Natural killer cell treated with Interleukin-12 subunit alpha and Interleukin-12 subunit beta and Interleukin-15 and Interleukin-18, amount 100 ng/mL, for 72 hours (primary cell): ENCODE measurements at places on chromosomes 1 and 21.

- DNase-seq: no peak
These were observed 212.4 kb downstream of the ZNF648 start for GRCh38 chr1:181849071-181849470.

DNA sequence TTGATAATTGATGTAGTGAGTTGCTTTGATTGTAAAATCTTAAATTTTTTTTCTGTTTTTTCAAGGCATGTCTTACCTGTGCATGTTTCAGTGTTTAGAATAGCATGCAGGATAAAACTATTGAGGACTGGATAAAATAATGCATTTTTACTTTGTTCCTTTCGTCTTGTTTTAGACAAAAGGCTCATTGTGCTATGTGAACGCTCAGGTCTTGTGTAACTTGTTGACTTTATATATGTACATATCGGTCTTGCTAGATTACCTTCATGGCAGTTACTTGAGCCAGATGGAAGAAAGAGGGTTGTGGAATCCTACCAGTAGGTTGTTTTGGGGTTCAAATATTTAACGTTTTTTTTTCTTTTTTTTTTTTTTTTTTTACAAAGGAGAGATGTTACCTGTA is 7.0 kb downstream of the NFIA start:
- no peak for DNase-seq

DNA sequence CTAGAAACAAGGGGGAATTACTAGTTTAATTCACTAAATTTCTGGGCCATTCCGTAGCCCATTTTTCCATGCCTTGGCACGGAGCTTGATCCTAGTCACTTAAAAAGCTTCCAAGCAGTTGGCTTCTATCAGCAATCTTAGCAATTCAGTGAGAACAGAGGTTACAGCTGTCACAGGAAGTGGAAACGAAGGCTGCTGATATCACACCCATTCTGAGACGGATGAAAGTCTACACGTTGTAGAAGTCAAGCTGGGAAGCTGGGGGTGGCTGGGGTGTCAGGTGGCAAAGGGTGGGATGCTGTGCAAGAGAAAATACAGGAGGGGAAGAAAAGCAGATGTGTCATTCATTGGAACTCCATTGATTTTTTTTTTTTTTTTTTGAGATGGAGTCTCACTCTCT is 11.8 kb upstream of the STMN1 start:
- no peak for DNase-seq

DNA sequence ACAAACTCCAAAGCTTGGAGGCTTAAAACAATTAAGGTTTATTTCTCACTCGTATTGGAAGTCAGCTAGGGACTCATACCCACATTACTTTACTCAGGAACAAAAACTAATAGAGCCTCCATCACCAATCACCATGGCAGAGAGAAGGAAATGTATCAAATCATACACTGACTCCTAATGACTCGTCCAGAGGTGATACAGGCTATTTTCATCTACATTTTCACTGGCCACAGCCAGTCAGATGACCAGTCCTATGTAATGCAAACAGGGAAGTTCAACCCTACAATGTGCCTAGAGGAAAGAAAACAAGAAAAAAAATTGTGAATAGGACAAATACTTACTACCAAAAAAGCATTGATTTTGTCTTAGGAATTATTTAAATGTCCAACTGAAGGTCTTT is 110.3 kb downstream of the SEC16B start:
- DNase-seq: no peak
